NCI-H69 (cell line): ENCODE measurements at places on chromosomes 6 and 20.
A peak's percentile ranks its signal among the peaks of the same experiment; 100 is the strongest.

DNA sequence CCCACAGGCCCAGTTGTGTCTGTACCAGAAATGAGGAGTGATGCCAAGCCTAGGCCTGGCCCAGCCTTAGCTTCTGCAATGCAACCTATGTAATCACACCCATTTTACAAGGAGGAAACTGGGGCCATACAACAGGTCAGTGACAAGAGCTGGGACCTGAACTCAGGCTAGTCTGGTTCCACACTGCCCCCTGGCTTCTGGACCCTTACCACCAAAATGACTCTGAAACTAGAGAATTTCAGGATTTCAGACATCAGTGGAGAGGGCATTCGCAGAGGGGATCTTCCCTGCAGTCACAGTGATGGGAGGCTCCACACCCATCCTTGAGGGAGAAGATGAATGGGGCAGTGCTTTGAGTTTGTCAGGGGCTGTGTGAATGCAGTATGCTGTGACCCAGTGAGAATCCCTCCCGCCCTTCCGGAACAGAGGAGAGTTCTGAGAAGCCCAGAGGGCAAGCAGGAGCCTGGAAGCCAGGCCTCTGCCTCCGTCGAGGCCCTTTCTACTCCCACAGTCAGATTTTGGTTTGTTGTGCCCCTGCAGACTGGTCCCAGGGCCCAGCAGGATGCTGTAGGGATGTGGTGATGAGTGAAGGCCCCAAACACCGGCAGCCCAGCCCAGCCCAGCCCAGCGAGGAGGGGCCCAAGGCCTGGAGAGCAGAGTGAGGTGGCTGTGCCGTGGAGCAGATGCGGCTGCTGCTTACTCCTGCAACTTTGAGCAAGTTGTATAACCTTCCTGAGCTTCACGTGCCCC is 48.1 kb upstream of the MYL9 start:
- peak; percentile 37 for DNase-seq

GRCh38 chr6:33589731-33590530 is 9.9 kb upstream of the BAK1 start:
- peak; percentile 74 for DNase-seq

DNA sequence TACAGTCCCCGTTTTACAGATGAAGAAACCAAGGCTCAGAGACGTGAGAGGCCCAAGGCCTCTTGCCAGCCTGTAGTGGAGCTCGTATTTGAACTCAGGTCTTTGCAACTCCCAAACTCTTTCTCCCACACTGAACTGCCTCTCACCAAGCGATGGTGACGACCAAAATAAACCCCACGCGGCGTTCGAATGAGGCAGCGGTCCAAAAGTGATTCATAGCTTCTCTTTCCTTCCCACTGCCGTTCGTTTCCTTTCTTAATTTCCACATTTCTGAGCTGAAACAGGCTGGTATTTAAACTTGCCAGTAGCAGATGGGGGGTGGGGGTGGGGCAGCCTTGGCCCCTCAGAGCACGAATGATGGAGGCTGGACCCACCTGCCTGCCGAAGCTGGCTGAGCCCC is 252.9 kb upstream of the KCNG1 start:
- DNase-seq = no peak

DNA sequence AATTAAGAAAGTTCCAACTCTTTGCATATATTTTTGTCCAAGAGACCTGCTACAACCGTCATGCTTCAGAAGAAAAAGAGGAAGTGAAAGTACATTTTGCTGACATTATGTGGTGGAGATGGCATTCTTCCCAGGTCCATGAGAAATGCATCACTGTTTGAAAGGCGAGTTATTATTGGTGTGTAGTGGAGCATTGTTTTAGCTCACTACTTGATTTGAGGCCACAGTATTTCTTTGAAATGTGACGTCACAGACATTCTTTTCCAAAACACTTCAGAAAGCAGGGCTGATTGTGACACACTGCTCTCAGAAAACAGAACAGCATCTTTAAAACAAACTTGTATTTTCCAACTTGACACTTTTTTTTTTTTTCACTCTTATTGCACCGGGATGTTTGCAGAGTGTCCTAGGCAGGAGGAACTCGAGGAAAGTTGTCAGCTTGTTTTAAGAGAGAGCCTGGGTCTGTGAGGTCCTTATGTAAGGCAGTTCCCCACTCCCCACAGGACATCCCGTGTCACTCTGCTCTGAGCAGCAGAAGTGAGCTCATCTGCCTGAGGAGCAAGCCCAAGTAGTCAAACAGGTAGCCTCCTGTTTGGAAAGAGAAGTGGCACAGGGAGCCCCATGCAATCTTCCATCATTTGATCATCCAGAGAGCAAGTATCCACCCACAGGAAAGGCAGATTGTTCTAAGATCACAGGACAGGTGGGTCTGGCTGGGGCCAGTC is 1.1 kb downstream of the SPTLC3 start:
- peak; percentile 21 for DNase-seq

- DNase-seq = no peak
Observed at GRCh38 chr6:1704711-1705110, 95.0 kb downstream of the FOXC1 start.

DNA sequence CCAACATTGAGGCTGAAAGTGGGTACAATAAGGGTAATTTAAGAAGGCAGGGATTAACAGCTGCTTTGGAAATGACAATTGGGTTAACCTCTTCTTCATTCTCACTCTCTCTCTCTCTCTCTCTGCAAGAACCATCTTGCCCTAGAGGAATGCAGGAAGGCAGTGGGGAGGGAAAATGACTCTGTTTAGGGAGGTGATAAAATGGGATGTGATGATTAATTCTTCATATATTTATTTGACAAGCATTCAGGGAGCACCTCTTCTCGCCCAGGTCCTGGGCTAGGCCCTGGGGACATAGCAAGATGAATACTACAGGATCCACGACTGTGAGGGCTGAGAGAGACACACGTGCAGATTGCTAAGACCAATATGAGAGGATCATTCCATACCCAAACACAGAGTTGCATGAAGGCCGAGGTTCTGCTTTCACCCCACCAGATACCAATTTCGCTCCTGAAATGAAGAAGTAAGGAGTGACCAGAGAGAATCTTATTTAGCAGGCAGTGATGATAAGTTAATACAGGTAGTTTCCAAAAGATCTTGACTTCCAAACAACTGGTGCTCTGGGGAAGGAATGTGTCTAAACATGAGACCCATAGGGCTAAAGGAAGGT is 13.3 kb upstream of the PTPN1 start:
- DNase-seq = no peak

GRCh38 chr6:3769610-3770009 is 18.1 kb upstream of the PXDC1 start:
- no peak for DNase-seq

DNA sequence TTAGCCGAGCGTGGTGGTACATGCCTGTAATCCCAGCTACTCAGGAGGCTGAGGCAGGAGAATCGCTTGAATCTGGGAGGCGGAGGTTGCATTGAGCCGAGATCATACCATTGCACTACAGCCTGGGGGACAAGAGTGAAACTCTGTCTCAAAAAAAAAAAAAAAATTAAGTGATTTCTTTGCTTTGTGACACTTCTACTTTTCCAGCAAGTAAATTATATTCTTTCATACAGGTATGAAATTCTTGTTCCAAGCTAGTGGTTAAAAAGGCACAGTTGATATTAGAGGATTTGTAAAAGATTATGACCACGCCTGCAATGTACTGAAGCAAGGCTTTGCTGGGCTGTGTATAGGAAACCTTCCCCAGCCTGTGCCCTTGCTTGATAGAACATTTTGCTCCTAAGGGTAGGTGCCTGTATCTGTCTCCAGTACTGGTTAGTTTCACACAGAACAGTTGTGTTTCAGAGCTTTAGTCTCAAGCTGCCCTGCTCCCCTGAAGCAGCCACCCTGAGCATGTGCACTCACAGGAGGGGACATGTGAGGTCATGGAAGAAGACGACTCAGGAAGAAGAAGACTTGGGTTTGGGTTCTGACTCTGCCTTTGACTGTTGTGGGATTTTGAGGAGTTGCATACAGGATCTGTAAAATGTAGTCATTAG is 10.2 kb downstream of the PTPN1 start:
- no peak for DNase-seq

- DNase-seq = no peak
Observed at GRCh38 chr6:163264662-163265035, 149.9 kb upstream of the QKI start.

DNA sequence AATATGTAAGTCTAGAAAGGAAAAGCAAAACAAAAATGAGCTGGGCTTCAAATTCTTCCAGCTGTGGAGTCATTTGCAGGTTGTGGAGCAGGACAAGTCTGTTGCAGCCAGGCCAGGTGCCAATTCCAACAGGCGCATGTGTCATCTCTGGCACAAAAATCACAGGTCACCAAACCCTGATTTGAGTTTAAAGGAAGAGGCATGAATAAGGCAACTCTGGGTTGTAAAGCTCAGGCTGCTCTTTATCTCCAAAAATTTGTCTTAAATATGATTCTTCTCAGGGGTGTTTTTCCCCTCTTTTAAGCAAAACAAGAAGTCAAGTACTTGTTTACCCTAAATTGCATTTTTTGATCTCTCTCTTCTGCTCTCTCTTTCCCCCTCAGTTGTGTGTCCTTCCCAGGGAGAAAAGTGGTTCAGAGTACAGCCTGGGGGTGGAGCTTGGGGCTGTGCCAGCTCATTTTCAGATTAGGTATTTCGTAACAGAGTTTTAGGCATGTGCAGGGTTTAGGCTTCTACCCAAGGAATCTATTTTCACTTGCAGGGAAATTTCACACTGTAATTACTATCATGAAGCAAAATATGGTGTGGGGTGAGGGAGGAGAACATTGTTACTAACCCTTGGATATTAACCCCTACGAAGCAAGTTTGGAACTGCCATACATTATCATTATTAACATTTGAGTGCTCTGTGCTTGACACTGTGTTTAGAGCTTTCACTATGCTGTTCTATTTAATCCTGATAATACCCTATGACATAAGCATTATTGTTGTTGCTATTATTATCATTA is 8.3 kb upstream of the NCOA3 start:
- peak; percentile 74 for DNase-seq

DNA sequence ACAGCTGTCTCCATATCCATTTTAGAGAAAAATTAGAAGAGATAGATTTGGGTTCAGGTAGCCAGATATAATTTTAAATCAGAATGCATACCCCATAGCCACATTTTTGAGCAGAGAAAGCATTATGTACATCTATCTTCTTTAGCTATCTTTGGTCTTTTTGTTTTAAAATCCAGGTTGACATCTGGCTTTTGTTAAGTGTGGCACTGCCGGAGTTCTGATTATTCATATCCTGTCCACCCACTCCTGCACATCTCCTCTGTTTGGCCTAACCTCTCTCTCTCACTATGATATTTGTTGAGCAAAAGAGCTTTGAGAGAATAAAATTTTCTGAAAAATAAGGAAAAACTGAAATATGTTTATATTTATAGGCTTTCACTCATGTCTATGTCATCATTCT is 189.7 kb downstream of the PACRG start:
- no peak for DNase-seq

DNA sequence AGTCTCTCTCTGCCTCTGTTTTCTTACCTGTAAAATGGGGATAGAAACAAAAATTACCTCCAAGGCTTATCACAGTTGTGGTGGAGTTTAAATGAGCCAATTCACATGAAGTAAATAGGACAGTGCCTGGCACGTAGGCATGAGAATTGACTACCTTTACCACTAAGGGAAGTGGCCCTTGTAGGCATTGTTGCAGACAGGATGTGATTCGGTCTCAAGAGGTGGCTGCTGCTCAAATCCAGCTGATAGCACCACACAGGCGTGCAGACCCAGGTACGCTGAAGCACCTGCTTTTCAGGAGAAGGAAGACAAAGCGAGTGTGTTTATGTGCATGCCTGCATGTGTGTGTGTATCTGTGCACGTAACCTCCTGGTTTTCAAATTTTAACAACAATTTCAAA is 108.6 kb downstream of the EYA2 start:
- DNase-seq = no peak

DNA sequence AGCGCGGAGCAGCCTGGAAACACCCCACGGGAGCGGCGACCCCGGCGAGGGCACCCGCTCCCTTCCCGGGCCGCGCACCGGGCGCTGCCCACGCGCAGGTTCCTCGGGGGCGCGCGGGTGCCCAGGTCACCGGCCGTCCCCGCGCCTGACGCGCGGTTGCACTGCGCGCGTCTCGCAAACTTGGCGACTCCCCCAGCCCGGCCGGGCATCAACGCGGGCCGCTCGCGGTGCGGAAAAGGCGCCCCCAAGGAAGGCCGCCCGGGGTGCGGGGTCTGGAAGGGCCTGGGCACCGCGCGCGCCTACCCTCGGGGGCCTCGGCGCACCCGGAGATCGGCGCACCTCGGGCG is 555 bp upstream of the ZBTB46 start:
- DNase-seq = no peak

- no peak for DNase-seq
Observed at GRCh38 chr6:25303254-25303653, 24.1 kb downstream of the CARMIL1 start.

DNA sequence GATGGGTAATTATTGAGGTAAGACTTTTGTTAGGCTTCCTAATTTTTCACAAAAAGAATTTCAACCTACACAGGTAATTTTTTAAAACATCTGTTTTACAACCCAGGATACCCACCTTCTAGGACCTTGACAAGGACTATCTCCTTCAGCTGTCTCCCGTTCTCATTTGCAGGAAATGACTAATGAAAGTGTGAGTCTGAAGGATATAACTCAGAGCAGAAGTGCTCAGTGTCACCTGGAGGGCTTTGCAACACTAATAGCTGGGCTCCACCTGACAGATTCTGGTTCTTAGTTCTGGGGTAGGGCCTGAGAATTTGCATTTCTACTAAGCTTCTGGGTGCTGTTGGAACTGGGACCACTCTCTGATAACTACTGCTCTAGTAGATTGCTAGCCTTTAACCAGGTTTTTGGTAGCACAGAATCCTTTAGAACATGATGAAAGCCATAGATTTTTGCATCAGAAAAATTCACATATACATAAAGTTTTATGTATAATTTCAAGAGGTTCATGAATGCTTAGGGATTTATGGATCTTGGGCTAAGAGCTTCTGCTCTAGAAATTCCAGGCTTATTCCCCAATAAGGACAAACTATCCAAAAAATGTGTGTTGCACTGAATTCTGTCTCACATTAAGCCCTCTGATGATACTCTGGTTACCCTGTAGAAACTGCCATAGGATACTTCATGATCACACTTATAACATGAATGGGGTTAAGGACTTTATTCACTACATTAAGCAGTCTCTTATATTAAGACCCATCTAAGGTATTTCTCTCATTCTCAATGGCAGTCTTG is 30.3 kb downstream of the AK9 start:
- no peak for DNase-seq

- peak; percentile 95 for DNase-seq
Observed at GRCh38 chr6:72974276-72974675, 251.0 kb downstream of the KHDC1L start.

- peak; percentile 76 for DNase-seq
Observed at GRCh38 chr6:33248643-33248931, 23.1 kb downstream of the VPS52 start.

DNA sequence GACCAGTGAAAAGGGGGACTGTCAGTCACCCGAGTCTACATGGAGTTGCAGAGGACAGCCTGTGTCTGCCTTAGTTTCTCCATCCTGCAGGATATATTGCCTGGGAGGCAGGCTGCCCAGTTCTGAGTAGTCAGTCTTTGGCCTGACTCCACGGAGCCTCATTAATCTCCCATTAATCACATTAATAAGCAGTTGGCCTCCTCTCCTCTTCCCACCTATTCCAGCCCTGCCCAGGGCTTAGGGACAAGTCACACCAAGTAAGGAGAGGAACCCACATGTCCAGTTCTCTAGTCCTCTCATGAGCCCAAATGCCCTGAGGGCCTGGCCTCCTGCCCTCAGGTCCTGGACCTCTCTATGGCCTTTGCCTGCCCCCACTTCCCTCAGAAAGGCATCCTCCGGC is 1.3 kb upstream of the MUCL3 start:
- DNase-seq = no peak

GRCh38 chr6:116111552-116112528 is 11.2 kb downstream of the NT5DC1 start:
- peak; percentile 57 for DNase-seq
